ENCODE measurements at places on chromosomes 5 and 9. TPM values are rescaled to one million over a fixed set of nuclear protein-coding genes. Genes with fewer than 3 reads are reported as not detected.

- no peak for DNase-seq
Measured at GRCh38 chr9:79896390-79896980, 324.7 kb downstream of the TLE4 start.

- no peak for DNase-seq
Measured at GRCh38 chr5:74094096-74094781, 468.2 kb downstream of the ARHGEF28 start.

GRCh38 chr5:135543485-135544304, 7.9 kb upstream of the NEUROG1 start:
- DNase-seq, result no peak

- no peak for DNase-seq
Measured at GRCh38 chr9:112032743-112033142, 136.1 kb downstream of the UGCG start.

GRCh38 chr9:123311250-123311752, 42.9 kb upstream of the STRBP start:
- no peak for DNase-seq

- DNase-seq, result no peak
Measured at GRCh38 chr9:132087438-132088030, 7.9 kb upstream of the MED27 start.

GRCh38 chr9:87787735-87788134, 61.8 kb downstream of the CTSL start:
- no peak for DNase-seq

GRCh38 chr5:80816590-80816989, 143.6 kb upstream of the RASGRF2 start:
- no peak for DNase-seq

DNA sequence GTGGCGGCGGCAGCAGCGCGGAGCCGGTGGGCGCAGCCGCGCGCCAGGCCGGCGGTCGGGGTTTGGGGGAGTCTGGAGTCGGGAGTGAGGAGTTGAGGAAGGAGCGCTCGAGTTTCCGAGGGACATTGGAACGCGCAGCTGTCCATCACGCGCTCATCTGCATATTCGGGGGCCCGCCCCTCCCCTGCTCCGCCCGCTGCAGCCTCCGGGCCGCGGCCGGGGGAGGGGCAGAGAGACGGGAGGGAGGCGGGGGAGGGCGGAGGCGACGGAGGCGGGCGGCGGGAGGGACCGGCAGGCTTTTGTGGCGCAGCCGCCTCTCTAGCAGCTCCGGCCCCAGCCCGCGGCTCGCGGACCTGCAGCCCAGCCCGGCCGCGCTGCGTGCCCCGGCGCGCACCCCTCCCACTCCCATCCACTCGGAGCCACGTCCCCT, at the start of gene IRX2:
IRX2 (minus strand) TSS at position 86 of the 430 bp plus-strand sequence. CDS start 264 bp downstream, outside the sequence.
- no peak for DNase-seq

GRCh38 chr5:145859453-145859852, 13.4 kb downstream of the GRXCR2 start:
- no peak for DNase-seq

GRCh38 chr9:89428901-89429890, 68.7 kb downstream of the SEMA4D start:
- DNase-seq, result no peak

DNA sequence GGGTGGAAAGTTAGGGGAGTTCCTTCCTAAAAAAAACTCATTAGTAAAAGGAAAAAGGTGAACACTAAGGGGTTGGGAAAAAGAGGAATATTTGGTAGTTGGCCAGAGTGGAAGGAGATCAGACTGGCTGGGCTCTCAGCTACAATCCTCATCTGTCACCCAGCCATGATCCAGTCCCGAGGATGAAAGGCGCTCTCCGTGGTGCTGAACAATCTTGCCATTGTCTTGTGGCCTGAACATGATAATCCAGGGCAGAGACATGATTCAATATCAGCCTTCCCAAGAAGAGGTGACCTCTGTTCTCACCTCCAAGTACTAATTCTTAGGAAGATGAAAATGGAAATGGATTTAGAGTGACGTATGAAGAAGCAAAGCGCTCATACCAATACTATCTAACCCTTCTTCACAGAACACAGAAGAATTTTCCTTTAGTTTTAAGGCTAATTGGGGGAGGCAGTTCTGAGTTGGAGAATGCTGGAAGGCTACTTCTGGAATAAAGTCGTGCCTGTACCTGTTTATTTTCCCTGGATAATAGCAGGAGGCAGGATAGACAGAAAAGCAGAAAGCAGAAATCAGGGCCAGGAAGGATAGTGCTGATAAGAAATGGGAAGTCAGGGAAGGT, 36.6 kb upstream of the MYORG start:
- no peak for DNase-seq

- no peak for DNase-seq
Measured at GRCh38 chr9:20048437-20048836, 259.6 kb upstream of the SLC24A2 start.

DNA sequence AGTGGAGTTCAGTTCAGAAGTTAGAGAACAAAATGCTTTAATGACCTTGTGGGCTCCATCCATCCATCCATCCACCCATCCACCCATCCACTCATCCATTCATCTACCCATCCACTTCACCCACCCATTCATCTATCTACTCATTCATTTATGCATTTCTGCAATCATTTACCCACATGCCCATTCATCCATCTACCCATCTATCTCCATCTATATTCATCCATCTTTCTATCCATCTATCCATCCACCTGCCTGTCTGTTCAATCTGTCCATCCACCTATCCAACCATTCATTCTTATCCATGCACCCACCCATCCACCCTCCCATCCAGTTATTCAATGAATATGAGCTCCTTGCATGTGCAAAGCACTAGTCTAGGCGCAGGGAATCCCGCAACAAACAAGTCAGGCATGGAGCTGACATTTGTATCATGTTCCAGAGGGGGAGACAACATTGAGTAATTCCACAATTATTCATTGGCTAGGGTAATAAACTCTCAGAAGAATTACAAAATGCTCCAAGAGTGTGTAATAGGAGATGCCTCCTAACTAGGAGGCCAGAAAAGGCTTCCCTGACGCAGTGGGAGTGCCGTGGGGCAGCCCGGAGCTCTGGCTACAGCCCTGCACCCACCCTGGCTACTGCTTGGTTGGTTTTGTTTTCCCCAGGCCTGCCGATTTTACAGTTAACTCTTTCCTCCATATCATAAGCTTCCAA, 211.2 kb downstream of the NXNL2 start:
- no peak for DNase-seq

The ERGIC1 gene
- 158 TPM for total RNA-seq

DNA sequence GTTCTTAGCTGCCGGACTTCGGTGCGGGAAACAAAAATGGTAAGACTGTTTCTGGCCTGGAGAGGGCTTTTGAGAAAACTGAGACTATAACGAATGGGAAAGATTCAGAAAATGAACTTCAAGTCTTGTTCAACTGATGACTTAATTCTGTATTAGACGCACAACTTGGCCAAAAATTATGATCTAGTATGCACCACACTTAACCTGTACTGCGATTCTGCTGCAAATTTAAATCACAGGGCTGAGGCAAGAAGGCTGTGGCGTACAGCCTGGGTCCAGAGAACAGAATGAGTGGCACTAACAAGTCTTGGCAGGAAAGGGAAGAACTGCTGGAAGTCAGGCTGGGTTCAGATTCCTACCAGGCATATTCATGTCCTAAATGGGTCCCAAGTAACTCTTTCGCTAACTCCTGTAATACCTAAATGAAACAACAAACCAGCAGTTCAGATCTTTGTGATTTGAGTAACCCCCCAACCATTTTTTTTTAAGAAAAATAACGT, 781 bp upstream of the COL23A1 start:
- DNase-seq, result no peak

GRCh38 chr9:129285382-129285781, 107.3 kb upstream of the IER5L start:
- no peak for DNase-seq

- no peak for DNase-seq
Measured at GRCh38 chr9:100126423-100126822, 27.4 kb downstream of the INVS start.

DNA sequence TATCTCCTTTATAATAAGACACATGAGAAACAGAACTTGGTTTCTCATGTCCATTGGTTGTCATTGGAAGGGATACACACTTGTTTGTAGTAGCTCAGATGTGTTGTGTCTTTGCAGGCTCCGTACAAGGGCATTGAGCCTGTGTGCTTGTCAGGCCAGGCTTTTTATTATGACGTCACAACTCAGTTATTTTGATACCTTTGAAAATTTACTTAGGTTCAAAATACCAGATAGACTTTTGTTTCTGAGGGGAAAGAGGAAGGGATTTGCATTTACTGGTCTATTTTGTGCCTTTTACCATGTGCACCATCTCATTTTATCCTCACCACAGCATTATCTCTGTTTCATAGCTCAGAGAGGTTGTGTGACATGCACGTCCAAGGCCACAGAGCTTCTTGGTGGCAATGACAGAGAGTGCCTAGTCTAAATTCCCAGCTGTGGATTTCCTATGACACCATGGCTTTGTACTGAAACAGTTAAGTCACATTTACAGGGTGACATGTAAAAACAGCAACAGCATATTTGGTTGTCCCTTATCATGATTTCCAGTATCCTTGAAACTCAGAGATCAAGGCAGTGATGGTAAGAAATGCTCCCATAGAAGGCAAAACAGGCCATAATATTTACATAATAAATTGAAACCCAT, 268.7 kb downstream of the AOPEP start:
- no peak for DNase-seq

The LCN2 gene
- total RNA-seq, result 2.7 TPM

- no peak for DNase-seq
Measured at GRCh38 chr5:155154973-155155372, 141.4 kb downstream of the KIF4B start.

The CSF1R gene
- total RNA-seq, result 15.2 TPM

GRCh38 chr5:112823656-112824055, 37.4 kb upstream of the SRP19 start:
- no peak for DNase-seq

The IL9 gene
- not detected for total RNA-seq

GRCh38 chr5:39211773-39212172, 7.6 kb downstream of the FYB1 start:
- DNase-seq, result no peak

Measured in left lobe of liver (tissue), 2 donors.